Fibroblast of gingiva (primary cell): ENCODE measurements at places on chromosomes 6 and 20.

DNA sequence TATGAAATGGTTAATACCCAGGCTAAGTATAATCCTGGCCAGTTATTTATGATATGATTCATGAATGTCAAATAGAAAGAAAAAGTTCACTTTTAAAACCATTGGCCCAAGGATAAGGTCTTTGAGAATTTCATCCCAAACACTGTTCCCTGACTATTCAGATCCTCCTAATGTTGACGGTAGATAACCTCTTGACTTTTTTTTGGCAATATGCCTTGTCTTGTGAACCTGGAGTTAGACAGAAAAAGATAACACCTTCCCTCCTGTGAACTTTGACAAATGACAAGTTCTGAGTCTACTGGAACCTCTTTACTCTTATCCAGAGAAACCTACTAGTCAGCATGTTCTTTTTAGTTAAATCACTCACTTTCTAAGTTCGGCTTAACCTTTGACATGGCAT, 166.8 kb upstream of the PREP start:
- DNase-seq = no peak

- no peak for DNase-seq
These were observed 4.5 kb upstream of the CYP24A1 start for GRCh38 chr20:54178256-54178655.

DNA sequence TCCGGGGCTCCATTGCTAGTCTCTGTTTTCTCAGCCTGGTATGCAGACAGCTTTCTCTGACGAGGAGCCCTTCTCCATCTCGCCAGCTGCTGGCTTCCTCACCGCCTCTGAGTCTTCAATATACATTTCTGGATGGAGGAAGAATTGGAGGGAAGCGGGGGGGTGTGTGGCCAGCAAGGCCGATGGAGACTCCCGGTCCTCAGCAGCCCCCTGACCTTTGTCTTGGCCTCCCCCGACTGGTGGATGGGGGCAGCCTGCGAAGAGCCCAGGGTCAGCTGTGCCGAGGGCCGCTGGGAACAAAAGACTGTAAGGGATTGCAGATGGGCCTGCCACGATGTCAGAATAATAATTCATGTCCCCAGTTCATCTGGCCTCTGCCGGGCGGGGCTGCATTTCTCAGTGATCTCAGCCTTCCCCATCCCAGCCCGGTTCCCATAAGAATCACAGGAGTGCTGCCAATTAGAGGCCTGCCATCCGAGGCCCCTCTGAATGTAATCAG, 54.3 kb upstream of the STX16 start:
- no peak for DNase-seq

GRCh38 chr6:92723390-92723931, 695.9 kb downstream of the EPHA7 start:
- no peak for DNase-seq

DNA sequence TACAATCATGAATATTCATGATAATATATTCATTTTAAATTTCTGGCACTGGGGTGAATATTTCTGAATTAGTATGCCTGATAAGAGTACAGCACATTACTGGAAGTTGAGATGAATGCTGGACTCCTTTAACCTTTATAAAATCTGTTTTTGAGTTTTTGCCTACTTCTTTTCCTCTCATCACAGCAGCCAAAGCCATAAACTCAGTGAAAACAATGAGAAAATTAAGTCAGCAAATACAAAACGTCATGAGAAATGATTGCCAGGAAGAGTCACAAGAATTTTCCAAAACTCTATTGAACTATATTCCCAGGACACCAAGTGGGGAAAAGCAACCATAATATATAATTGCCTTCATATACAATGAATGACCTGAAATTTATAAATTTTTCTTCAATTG, 837.6 kb downstream of the TBC1D32 start:
- no peak for DNase-seq

- peak; percentile 27 for DNase-seq
These were observed 49.9 kb upstream of the COL21A1 start for GRCh38 chr6:56297022-56297989.

- no peak for DNase-seq
These were observed 351.6 kb upstream of the CNR1 start for GRCh38 chr6:88517737-88518136.

- no peak for DNase-seq
These were observed 200.5 kb upstream of the KCNQ5 start for GRCh38 chr6:72421387-72421786.

- no peak for DNase-seq
These were observed 76.1 kb upstream of the HSF2 start for GRCh38 chr6:122323361-122323760.

GRCh38 chr20:17226410-17227218, at the start of gene PCSK2:
Gene PCSK2 (plus strand): TSS chr20:17227040. CDS start chr20:17227306, 266 bp downstream.
- DNase-seq = peak; percentile 5

GRCh38 chr20:45339084-45339483, 9.1 kb downstream of the SDC4 start:
- no peak for DNase-seq

- peak; percentile 7 for DNase-seq
These were observed 508.1 kb downstream of the KIF16B start for GRCh38 chr20:16064989-16065707.

DNA sequence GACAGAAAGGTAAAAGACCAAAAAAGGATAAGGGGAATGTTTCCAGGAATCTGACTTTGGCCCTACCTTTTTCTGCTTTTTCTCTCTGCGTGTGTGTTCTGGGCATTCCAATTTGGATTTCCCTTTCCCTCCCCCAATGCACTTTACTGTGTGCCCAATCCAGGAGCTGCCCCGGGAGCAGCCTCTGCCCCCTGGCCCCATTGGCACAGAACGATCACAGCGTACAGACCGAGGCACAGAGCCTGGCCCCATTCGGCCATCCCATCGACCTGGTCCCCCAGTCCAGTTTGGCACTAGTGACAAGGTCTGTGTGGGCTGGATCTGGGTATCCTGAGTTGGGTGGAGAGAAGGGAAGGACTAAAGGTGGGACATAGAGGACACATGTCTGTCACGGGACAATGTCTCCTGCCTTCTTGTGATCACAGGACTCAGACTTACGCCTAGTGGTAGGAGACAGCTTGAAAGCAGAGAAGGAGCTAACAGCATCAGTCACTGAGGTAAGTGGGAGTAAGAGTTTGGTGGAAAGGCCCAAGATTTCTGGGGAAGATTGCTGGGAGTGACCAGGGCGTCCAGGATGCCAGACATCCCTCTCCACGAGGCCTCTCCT, 14.6 kb downstream of the PRRC2A start:
- DNase-seq = no peak

DNA sequence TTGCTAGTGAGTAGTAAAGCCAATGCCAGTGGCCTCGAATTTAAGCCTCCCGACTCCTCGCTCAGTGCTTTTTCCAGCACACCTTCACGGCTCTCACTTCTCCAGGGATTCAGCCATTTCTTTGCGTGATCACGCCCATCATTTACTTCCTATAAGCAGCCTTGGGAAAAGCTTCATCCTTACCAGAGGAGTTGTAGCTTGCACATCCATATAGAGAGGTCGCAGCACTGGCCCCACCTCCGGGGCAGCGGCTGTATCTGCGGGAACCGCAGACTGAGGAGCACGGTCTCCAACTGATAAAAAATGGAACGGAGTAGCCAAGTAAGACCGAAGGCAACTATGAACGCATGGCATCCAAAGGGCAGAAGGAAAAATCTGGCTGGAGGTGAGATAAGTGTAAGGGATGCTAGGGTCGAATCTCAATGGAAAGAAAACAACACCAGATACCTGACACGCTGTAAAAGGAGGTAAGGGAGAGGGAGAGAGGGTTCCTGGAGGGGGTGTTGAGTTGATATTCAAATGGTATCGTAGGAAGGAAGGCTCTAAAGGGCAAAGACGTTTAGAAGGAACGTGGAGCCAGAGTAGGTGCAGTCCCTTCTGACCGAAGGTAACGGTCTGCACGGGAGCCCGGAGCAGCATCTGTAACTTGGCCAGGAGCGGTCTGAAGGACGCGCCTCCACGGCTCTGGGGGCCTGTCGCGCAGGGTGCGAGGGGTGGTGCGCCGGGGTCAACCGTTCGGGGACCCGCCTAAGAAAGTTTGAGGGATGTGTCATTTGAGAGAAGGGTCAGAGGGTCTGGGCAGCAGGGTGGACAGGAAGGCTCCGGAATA, 640 bp downstream of the NFS1 start:
- no peak for DNase-seq

DNA sequence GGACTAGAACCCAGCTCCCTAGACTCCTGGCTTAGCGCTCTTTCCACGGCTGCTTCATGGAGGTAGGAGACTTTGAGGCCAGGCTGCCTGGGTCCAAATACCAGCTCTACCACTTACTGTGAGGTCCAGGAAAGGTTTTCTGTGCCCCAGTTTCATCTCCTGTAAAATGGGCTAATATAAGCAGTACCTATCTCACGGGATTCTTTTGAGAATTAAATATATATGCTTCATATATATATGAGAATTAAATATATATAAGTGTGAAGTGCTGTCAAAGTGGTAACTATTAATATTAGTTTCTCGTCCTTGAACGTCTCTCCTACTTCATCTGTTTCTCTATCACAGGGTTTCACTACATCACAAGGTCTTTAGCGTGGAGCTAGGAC, 10.2 kb upstream of the LY6G5C start:
- DNase-seq = no peak

- DNase-seq = no peak
These were observed 32.5 kb upstream of the TRERF1 start for GRCh38 chr6:42484261-42484660.

- DNase-seq = no peak
These were observed 13.7 kb upstream of the TMEM244 start for GRCh38 chr6:129874837-129875236.

- no peak for DNase-seq
These were observed 76.1 kb downstream of the HCRTR2 start for GRCh38 chr6:55250400-55250799.

DNA sequence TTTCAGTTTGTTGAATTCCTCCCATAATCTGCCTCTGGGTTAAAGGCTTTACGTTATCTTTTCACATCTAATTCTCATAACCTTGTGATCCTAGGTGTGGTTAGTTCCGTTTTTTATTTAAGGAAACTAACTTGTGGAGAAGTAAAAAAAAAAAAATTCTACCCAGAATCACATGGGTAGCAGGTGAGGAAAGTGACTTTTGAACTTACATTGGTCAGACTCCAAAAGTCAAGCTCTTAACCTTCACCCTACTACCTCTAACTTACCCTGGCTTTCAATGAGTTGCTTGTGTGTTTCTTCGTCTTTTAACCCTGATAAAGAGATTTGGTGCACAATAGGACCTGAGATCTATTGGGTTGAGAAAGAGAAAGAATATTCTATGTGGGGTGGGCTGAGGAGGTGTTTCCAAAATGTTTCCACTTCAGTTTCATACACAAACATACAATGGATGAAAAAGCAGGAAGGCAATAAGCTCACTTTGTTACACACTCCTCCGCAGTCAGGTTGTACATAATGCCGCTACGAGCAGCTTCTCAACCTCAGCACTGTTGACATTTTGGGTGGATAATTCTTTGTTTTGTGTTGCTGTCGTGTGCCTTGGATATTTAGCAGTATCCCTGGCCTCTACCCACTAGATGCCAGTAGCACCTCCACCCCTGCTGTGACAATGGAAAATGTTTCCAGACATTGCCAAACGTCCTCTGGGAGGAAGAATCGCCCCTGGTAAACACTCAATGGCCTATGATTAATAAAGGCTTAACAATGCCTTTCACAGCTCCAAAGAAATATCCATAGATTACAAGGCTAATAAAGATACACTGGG, 193.0 kb upstream of the ZNF217 start:
- no peak for DNase-seq

GRCh38 chr20:24745617-24746350, 203.3 kb upstream of the CST7 start:
- DNase-seq = no peak

DNA sequence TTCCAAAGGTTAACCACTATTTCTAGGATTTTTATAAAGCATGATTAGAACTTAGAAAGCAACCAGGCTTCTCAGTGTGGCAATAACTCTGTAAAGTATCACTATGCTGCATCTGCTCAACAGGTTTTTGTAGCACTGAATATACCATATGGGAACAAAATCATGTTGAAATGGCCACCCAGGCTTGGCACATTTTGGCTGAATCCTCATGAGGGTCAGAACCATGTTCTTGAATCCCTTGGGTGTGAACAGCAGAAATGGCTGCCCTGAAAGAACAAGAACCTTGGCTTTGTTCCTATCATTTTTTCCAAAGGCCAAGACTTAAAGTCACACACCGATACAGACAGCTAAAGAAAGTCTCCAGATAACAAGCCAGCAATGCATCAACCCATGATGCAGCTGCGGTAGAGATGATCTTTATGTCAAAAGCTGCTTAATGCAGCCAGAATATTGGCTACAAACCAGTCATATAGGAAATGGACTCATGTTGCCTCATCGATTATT, 283.0 kb upstream of the NOX3 start:
- no peak for DNase-seq

DNA sequence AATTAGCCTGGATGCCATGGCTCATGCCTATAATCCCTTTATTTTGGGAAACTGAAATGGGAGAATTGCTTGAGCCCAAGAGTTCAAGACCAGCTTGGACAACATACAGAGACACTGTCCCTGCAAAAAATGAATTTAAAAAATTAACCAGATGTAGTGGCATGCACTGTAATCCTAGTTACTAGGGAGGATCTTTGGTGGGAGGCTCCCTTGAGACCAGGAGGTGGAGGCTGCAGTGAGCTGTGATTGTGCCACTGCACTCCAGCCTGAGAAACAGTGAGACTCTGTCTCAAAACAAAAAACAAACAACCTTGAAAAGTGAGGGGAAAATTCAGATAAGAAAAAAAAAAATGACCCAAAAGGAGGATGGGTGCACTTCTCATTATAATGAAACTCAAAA, 23.4 kb downstream of the CAP2 start:
- peak; percentile 23 for DNase-seq

DNA sequence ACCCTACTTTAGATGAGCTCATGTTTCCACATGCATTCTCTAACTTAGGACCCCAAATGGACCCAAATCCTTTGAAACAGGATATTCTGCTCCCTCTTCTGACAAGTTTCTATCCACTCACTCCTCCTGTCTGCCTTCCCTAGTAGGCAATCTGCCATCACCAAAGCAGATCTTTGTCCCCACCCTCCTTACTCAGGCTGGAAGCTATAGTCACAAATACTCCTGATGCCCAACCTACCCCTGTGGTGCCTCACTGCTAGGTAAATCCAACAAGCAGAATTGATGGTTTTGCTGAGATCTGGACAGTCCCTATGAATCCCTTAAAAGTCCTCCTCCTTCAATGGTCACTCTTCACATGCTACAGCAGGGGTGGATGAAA, 21.7 kb downstream of the ELOVL5 start:
- DNase-seq = peak; percentile 37

- no peak for DNase-seq
These were observed 47.4 kb upstream of the IRF4 start for GRCh38 chr6:343960-344815.

DNA sequence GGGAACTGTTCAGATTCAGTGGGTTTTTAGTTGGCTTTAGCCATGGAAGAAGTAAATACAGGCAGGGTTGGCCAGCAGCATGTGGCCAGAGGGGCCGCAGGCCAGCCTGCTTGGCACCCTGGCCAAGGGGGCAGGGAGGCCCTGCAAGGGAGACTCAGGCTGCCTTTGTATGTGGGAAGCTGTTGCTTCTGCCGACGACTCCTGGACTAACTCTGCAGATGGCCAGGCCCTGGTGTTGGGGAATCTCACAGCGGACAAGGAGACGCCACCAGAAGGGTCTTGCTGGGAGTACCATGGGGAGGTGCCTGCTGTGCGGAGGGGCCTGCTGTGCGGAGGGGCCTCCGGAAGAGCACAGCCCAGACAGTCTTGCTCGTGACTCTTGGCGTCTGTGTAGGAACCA, 25.2 kb downstream of the PYGB start:
- peak; percentile 25 for DNase-seq

GRCh38 chr20:37240337-37241067, 21.1 kb downstream of the GHRH start:
- DNase-seq = no peak

GRCh38 chr6:7175462-7175861, 67.7 kb downstream of the RREB1 start:
- DNase-seq = peak; percentile 38
